ENCODE measurements at places on chromosomes 1 and 21. TPM values are rescaled to one million over a fixed set of nuclear protein-coding genes. Genes with fewer than 3 reads are reported as not detected.

Gene CHI3L1
- 17.8 TPM for total RNA-seq

GRCh38 chr1:100720101-100720500, 559 bp downstream of the VCAM1 start:
- no peaks in the 10 kb centered on the region for H3K36me3 ChIP-seq
- no peak for DNase-seq
- H3K4me3 ChIP-seq = no peak overlapping the region
- H3K27me3 ChIP-seq = no peaks in the 10 kb centered on the region

DNA sequence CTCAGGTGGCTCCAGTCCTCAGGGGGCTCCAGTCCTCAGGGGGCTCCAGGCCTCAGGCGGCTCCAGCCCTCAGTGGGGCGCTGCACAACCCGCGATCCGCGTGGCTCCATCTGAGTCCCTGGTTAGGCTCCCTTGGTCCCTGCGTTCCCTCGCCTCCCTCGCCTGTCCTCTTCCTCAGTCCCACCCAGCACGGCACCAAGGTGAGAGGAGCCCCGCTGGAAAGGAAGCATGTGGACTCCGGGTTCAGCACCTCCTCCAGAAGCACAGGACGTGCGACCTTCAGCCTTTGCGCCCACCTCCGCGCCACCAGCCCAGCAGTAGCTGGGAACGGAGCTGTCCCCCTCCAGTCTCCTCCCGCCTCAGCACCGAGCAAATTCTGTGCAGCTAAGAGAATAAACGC, 8.1 kb upstream of the OR2M5 start:
- H3K36me3 ChIP-seq = no peaks in the 10 kb centered on the region
- no peaks in the 10 kb centered on the region for H3K4me1 ChIP-seq
- no peak overlapping the region for H3K27ac ChIP-seq
- H3K4me3 ChIP-seq = no peak overlapping the region

GRCh38 chr1:218435528-218435927, 90.4 kb downstream of the TGFB2 start:
- DNase-seq = no peak
- peaks cover 3% of the 10 kb centered on the region for H3K36me3 ChIP-seq
- no peaks in the 10 kb centered on the region for H3K27me3 ChIP-seq
- H3K4me1 ChIP-seq = no peaks in the 10 kb centered on the region

- no peaks in the 10 kb centered on the region for H3K4me1 ChIP-seq
- no peak overlapping the region for H3K4me3 ChIP-seq
- no peaks in the 10 kb centered on the region for H3K36me3 ChIP-seq
- no peak for DNase-seq
- no peak overlapping the region for H3K27ac ChIP-seq
Observed at GRCh38 chr1:2601721-2602303, 15.2 kb downstream of the PRXL2B start.

GRCh38 chr1:20540281-20540680, 12.1 kb upstream of the FAM43B start:
- no peaks in the 10 kb centered on the region for H3K36me3 ChIP-seq
- no peak for DNase-seq
- H3K27ac ChIP-seq = no peak overlapping the region
- no peak overlapping the region for H3K4me3 ChIP-seq
- H3K27me3 ChIP-seq = no peaks in the 10 kb centered on the region
